ENCODE measurements at places on chromosomes 2 and 18. TPM values are rescaled to one million over a fixed set of nuclear protein-coding genes. Genes with fewer than 3 reads are reported as not detected.

DNA sequence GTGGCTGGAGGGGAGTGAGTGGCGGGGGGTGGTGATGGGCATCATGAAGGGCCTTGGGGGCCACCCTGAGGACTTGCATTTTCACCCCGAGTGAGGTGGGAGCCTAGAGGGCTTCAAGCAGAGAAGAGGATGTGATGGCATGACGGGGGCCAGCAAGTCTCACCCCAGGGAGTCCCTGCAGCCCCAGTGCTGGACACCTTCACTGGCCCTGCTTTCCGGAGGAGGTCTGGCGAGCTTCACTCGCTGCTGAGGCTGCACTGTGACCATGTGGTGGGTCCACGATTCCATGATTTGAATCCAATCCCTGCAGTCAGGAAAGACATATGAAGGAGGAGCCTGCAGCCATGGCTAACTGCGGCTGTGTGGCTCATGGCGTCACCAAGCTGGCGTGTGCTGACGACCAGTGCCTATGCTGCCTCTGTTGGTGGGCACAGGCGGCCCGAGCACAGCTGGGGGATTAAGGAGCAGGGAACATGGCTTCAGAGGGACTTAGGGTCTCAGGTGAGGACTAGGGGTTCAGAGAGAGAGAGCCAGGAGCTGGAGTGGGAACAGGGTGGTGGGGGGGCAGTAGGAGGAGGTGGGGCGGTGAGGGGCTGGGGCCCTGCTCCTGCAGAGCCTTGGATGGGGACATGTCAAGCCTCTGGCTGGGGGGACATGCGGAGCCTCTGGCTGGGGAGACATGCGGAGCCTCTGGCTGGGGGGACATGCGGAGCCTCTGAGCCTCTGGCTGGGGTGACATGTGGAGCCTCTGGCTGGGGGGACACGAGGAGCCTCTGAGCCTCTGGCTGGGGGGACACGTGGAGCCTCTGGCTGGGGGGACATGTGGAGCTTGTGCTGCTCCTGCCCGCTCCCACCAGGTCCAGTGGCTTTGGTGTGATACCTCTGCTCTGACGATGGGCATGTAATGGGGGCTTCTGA is 3.6 kb downstream of the ZAP70 start:
- H3K27me3 ChIP-seq, result no peaks in the 10 kb centered on the region
- peaks cover 71% of the 10 kb centered on the region for H3K4me1 ChIP-seq
- peak; percentile 43 for DNase-seq

- no peaks in the 10 kb centered on the region for H3K27me3 ChIP-seq
- H3K27ac ChIP-seq, result peak overlapping the region; percentile 58
- H3K36me3 ChIP-seq, result peaks cover 7% of the 10 kb centered on the region
- no peak overlapping the region for H3K4me3 ChIP-seq
- peaks cover 9% of the 10 kb centered on the region for H3K4me1 ChIP-seq
- DNase-seq, result no peak
These were observed 38.9 kb downstream of the ADI1 start for GRCh38 chr2:3480352-3481010.

DNA sequence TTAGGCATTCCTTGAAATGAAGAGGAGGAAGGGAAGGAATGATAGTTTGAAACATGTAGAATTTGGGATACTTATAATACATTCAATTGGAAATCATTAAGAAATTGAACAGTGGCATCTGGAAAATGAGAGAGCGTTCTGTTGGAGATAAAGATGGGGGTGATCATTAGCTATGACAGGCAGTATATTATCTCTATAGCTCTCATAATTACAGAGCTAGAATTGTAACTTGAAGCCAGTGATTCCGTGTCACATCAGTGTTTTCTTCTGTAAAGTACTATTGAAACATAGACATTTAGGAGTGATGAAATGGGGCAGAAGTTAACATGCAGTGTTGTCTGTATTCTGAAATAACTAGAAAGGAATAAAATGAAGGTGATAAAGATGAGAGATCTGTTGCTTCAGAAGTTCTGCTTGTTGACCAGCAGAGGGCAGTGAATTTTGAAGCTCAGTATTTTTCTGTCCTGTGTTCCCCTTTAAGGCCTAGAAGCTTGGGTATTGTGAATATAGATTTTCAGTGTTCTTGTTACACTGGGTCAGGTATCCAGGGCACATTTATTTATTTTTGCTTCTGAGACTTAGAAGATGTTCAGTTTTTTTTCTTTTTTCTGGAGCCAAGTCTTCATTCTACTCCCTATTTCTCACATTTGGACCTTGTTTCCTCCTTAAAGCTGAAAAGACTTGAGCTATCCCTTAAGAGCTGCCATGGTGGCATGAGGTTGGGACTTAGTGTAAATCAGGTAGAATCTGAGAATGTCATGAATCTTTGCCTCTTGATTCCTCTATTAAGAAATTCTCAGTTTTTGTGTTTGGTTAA is 157.4 kb downstream of the TAF4B start:
- no peaks in the 10 kb centered on the region for H3K4me1 ChIP-seq
- peaks cover 7% of the 10 kb centered on the region for H3K36me3 ChIP-seq
- H3K27me3 ChIP-seq, result no peaks in the 10 kb centered on the region
- H3K27ac ChIP-seq, result no peak overlapping the region
- H3K4me3 ChIP-seq, result no peak overlapping the region

DNA sequence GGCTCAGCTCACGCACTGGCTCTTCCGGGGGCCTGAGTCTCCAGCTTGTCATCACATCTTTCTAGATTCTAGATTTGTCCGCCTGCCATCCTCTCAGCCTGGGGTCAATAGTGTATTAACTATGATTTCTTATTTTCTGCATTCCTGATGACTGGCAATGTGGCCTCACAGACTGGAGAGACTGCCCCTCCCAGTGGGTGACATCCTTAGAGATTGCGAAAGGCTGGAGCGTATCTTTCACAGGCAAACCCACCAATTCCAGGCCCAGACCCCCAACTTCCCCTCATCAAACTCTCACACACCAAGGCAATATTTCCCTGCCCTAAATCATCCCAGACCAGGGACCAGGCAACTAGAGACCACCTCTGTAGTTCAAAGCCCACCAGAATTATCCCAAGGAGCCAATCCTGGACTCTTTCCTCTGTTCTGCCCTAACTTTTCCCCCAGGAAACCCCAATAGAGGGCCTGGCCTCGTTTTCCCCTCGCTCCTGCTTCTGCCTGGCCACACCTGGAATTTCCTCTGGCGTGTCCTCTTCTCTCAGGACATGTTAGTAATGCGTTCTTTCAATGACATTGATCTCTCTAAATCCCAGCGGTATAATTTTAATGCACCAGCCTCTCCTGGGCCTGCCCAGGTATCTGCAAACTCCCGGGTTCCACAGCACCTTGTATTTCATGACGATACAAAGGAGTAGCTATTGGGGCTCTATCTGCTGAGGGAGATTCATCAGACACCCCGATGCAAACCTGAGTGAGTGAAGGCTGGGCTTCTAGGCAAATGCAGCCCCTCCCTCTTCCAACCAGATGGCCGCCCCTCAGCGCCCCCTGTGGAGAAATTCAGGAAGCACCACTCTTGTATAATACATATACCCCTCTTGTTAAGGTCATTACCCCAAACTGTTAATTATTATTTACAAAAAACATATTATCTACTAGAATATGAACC is 2.4 kb upstream of the KCNF1 start:
- DNase-seq, result peak; percentile 19
- H3K4me1 ChIP-seq, result peaks cover 2% of the 10 kb centered on the region
- H3K36me3 ChIP-seq, result no peaks in the 10 kb centered on the region
- peaks cover 36% of the 10 kb centered on the region for H3K27me3 ChIP-seq
- H3K4me3 ChIP-seq, result no peak overlapping the region
- H3K27ac ChIP-seq, result no peak overlapping the region

SLC9A4 gene
- total RNA-seq, result not detected

C1GALT1C1L gene
- 0.31 TPM for total RNA-seq

GAREM2 gene
- 2.7 TPM for total RNA-seq

LHCGR gene
- total RNA-seq, result not detected

RABL2A gene
- 12.9 TPM for total RNA-seq

Measured in activated naive CD8-positive, alpha-beta T cell treated with anti-CD3 and anti-CD28 coated beads for 36 hours (primary cell).